ENCODE measurements at places on chromosomes 12 and 14.

GRCh38 chr12:27906127-27906500, 66.4 kb downstream of the PTHLH start:
- DNase-seq = no peak

DNA sequence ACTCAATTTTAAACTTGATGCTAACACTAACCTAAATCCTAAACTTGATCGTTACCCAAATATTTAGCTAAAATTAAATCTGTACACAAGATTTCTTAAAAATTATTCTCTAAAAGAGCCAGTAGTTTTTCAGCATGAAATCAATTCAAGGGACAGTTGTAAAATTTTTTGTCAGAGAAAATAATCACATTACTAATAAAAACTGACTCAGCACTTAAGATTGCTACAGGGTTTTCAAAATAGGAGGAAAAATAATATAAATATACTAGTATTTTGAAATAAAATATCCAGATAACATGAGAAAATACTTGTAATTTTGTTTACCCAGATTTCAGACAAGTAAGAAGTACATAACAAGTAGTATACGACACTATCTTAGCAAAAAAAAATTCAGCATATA, 1268.1 kb upstream of the USP15 start:
- no peak for DNase-seq

DNA sequence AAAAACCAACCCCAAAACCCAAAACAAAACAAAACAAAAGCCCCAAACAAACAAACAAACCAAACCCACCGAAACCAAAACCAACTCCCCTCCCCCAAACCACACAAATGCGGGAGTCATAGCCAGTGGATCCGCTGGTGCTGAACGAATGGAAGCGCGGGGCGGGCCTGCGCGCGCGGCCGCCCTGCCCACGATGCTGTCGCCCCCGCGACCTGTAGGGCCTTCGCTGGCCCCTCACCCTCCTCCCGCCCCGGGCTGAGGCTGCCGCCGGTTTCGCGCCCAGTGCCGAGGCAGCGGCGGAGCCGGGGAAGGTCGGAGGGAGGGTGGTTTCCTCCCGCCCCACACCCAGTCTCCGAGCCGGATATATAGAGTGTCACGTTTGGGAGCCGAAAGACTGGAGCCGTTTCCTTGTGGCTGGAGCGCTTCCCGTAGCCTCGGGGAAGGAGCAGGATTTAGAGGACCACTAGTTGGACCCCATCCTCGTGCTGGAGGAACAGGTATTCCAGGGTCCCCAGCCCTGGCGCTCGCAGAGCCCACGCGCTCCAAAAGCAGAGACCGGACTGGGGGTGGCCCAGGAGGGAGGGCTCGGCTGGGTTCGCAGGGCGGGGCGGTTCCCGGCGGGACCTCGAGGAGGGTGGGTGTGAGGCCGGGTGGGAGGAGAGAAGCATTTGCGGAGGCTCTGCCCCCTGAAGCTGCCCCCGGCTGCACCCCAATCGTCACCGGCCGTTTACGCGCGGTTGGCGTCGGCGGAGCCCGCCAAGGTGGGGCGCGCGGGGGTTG, at the start of gene FAR2:
TSS of gene FAR2 (plus strand) at position 368 of the 780 bp plus-strand sequence. CDS start 121,172 bp downstream, outside the sequence.
- no peak for DNase-seq

GRCh38 chr12:51714666-51715065, 123.6 kb downstream of the SCN8A start:
- no peak for DNase-seq

GRCh38 chr12:41769810-41770209, 374.9 kb downstream of the GXYLT1 start:
- no peak for DNase-seq
